ENCODE measurements at places on chromosomes 1 and 21.

DNA sequence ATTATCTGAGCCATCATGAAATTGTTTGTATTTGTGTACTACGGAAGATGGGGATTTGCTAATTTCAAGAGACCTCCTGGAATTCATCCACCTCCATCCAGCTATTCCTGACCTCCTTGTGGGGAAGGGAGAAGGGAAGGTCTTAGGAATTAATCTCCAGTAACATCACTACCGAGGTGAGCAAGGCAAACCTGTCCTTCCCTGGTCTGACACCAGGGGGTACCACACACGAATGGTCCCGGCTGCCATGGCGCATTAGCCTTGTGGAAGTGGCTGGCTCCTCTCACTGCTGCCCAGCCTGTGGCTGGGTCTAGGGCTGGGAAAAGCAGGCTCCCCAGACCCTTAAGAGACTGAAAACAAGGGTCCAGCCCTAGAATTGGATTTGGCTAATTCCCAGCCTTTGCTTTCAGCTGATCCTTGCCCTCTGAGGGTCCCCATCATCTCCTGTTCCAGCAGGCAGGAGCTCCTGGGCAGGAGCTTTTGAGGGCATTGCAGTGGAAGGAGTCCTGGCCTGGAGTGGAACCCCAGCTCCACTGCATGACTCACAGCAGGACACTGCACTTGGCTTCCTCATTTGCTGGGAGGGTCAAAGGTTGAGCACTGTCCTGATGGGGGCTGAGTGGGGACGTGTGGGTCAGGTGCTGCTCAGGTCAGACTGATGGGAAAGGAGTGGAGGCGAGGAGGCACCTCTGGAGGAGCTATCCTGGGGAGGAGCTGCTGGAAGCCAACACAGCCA, 34.8 kb downstream of the RIMS3 start:
- no peak for DNase-seq

GRCh38 chr1:116256875-116257274, 116.2 kb upstream of the ATP1A1 start:
- DNase-seq, result no peak

- DNase-seq, result no peak
These were observed 112.9 kb upstream of the BEND5 start for GRCh38 chr1:48889615-48890014.

GRCh38 chr1:167067904-167068303, 22.3 kb downstream of the GPA33 start:
- DNase-seq, result no peak

DNA sequence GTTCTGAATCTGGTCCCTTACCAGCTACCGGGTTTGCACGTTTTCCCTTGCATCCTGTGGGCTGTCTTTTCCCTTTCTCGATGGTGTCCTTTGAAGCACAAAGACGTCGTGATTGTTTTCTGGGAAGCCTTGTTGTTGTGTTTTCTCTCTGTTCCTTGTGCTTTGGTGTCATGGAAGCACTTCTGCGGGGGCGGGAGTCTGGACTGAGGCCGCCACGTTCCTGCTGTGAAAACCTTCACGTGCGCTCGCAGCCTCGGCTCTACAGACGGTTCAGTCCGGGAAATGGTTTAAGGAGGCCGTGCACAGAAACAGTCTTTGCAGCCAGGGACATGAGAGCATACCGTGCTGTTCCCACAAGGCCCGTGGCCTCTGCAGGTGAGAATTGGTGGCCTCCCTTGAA, 68.5 kb downstream of the SKI start:
- DNase-seq, result no peak

DNA sequence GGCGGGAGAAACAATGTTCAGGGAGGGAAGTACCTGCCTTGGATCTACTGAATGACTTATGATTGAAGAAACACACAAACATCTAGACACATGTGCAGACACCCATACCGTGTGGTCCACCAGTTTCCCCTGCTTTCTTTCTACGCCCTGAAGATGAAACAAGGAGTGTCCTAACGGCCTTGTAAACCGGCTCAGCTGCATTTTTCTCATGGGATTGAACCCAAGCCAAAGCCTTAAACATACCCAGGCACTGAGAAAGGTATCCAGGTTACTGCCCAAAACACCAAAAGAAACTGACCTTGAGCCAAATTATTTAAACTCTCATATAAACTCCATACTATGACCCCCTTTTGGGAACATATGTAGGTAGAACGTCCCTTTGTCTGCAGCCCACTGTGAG, 630.0 kb upstream of the RGS18 start:
- DNase-seq, result no peak

GRCh38 chr1:161298116-161298515, 11.7 kb downstream of the MPZ start:
- DNase-seq, result no peak

DNA sequence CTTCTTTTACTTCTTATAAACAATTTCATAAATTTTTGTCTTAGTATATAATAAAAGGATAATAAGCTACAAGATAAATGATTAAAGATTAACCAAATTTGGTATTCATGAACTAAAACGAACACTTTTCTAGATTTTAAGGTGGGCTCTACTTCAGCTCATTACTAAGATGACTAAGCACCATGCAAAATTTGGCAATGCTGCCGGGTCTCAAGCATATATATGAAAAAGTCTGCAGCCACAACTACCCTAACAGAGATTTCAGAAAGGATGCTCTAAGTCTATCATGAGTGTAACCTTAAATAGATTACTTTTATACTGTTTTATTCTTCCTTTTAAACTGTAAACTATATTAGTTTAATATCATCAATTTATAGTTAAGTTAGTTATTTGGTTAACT, 47.8 kb downstream of the BRWD1 start:
- no peak for DNase-seq

- no peak for DNase-seq
These were observed 279.5 kb downstream of the DSCAM start for GRCh38 chr21:40567501-40567900.

- no peak for DNase-seq
These were observed 1.5 kb downstream of the LHX8 start for GRCh38 chr1:75135573-75136194.

- no peak for DNase-seq
These were observed 62.8 kb downstream of the PIK3CD start for GRCh38 chr1:9714257-9714718.

DNA sequence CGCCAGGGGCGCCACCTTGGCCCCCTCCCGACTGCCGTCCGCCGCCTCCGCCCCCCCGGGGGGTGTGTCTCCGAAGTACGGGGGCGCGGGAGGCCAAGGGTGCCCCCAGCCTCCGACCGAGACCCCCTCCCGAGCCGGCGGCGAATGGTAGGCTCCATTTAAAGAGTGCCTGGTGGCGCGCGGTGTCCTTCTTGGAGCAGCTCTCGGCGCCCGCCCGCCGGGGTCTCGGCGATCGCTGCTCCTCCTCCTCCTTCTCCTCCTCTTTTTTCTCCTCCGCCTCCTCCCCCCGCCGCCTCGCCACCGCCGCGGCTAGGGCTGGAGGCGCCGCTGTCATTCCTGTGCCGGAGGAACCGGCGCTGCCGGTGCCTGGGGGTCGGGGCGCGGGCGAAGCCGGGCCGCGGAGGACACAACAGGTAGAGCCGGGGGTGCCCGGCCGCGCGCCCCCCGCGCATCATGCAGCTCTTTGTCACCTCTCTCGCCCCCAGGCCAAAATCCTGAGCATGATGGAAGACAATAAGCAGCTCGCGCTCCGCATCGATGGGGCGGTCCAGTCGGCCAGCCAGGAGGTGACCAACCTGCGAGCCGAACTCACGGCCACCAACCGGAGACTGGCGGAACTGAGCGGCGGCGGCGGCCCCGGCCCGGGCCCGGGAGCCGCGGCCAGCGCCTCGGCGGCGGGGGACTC, at the start of gene KAZN:
Gene KAZN (plus strand): TSS at position 188 of the 685 bp plus-strand sequence.
- no peak for DNase-seq

DNA sequence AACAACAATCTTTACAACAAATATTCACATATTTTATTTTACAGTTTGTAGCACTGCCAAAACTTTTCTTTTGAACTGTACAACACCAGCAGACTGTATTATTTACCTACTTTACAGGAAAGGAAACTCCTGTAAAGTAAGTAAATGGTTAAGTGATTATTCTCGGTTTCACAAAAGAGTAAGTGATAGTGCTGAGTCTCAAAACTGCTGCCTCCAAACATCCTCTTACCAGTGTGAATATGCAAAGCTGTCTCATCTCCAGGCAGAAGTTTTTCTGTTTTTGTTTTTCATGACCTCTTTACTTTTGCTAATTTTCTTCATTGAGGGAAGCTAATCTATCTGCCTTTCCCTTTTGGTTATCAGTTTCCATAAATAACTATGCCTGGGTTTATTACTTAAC, 286.7 kb downstream of the SRGAP2C start:
- DNase-seq, result no peak

DNA sequence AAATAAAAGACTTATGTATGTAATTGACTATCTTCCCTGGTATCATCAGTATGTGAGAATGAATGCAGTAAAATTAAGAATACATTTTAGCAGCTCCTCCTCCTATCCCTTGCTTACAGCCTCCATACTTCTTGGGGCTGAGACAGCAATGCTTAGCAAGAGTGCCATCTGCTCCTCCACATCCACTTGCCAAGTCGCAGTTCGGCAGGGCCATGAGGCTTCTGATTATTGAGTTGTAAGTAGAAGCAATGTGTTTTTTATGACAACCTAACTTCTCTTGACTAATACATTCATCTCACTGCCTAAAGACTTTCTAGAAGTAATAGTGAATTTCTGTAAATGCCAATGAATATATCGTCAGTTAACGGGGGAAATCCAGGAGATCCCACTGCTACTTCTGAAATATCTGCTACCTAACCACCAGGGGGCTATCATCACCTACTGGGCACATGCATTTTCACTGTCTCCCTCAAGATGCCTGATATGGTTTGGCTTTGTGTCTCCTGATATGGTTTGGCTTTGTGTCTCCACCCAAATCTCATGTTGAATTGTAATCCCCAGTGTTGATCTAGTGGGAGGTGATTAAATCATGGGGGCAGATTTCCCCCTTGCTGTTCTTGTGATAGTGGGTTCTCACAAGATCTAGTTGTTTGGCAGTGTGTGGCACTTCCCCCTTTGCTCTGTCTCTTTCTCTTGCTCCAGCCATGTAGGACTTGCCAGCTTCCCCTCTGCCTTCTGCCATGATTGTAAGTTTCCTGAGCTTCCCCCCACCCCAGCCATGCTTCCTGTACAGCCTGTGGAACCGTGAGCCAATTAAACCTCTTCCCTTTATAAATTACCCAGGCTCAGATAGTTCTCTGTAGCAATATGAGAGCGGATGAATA, 59.6 kb downstream of the EXTL2 start:
- DNase-seq, result peak; percentile 40

- peak; percentile 91 for DNase-seq
These were observed 1.8 kb downstream of the RHOC start for GRCh38 chr1:112704934-112705627.

GRCh38 chr21:33080376-33080775, 10.4 kb downstream of the OLIG1 start:
- DNase-seq, result no peak

DNA sequence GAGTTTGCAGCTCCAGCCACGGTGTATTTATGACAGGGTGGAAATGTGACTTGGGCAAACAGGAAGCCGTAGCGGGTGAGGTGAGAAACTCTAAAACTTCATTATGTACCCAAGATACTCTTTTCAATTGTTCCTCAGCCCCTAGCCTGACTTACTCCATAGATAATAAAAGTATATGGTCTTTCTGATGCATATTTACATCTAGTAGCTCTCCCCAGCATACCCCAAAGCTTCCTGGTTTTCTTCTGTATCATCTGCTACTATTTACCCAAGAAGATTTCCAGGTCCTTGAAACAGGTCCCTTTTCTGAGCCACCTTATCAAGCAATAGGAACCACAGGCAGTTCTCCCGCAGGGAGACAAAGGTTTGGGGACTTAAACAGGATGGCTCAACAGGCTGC, 201.5 kb upstream of the ESRRG start:
- DNase-seq, result no peak

- DNase-seq, result no peak
These were observed 1.2 kb upstream of the OPTC start for GRCh38 chr1:203492748-203493130.
